ENCODE measurements at places on chromosomes 16 and 17.

DNA sequence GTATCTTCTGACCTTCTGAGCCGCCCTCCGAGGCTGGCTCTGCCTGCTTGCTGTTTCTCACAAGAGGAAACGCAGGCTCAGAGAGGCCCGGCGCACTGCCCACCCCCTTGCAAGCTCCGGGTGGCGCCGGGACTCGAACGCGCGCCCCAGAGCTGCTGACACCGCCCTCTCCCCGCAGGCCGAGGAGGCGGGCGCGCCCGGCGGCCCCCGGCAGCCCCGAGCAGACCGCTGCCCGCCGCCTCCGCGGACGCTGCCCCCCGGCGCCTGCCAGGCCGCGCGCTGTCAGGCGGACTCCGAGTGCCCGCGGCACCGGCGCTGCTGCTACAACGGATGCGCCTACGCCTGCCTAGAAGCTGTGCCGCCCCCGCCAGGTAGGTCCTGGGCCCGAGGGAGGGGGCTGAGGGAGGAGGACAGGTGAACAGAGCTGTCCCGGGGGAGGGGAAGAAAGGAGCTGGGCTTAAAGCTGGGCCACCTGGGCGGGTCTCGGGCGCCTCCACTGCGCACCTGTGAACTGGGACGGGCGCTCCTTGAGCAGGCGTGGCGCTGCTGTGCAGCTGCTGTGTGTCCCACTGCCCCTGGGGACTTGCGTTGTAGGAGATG, 18.2 kb downstream of the WFDC1 start:
- DNase-seq = no peak

GRCh38 chr16:85046472-85046916, 18.9 kb downstream of the KIAA0513 start:
- no peak for DNase-seq

DNA sequence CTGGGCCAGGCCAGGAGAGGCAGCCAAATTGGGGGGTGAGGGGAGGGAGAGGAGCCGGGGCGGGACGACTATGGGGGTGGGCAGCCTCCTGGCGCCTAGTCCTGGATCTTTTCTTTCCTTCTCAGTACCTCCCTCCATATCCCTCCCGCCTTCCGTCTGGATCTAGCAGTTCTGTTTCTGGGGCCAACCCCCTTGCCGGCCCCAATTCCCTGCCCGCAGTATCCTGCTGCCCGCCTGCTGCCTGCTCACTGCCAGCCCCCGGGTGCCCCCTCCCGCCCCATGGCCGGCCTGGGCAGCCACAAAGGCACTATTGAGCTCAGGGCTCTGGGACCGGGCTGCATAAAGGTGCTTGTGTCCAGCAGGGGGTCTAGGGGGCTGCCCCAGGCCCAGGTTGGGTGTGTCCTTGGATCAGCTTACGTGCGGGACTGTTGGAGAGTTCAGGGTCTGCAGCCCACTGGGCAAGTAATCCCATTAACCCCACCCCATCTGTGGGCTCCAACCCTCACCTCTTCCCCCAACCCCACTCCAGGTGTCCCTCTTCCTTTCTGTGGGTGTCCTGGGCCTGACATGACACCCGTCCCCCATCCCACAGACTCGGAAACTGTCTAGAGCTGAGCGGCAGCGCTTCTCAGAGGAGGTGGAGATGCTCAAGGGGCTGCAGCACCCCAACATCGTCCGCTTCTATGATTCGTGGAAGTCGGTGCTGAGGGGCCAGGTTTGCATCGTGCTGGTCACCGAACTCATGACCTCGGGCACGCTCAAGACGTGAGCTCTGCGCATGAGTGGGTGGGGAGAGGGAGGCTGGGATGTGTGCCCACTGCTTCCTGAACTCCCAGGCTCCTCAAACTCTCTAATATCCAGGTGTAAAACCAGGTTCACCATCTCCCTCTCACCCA, 2.0 kb downstream of the WNK4 start:
- DNase-seq = peak; percentile 57

DNA sequence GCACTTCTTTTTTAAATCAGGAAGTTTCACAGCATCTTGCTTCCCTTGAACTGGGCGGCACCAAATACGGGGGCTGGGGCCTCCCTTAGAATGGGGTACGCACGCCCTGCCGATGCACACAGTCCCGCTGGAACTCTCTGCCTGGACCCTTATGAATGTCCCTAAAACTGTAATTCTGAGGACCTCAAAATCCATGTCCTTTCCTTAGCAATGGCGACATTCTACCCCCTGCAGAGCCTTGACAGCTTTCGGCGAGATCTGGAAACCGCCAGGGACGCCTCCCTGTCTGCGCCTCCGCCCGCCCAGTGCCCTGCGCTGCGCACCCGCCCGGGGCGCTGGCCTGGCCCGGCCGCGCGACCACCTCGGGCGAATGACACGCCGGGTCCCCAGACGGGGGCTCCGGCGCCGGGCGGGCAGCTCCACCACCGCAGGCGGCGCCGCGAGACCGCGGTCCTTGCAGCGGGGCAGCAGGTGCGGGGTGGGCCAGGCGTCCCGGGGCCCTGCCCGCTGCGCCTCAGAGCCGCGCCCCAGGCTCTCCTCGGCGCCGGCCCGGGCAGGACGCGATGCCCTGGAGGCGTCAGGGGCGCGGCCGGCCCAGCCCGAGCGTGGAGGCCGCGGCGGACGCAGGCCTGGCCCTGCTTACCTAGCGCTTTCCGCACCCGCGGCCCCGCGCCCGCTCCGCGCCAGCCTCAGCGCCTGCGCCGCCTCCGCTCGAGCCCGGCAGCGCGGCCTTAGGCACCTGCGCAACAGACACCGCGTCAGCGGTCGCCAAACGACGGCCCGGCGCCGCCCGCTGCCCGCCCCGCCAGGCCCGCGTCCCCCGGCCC, 548 bp downstream of the HAGH start:
- peak; percentile 50 for DNase-seq

DNA sequence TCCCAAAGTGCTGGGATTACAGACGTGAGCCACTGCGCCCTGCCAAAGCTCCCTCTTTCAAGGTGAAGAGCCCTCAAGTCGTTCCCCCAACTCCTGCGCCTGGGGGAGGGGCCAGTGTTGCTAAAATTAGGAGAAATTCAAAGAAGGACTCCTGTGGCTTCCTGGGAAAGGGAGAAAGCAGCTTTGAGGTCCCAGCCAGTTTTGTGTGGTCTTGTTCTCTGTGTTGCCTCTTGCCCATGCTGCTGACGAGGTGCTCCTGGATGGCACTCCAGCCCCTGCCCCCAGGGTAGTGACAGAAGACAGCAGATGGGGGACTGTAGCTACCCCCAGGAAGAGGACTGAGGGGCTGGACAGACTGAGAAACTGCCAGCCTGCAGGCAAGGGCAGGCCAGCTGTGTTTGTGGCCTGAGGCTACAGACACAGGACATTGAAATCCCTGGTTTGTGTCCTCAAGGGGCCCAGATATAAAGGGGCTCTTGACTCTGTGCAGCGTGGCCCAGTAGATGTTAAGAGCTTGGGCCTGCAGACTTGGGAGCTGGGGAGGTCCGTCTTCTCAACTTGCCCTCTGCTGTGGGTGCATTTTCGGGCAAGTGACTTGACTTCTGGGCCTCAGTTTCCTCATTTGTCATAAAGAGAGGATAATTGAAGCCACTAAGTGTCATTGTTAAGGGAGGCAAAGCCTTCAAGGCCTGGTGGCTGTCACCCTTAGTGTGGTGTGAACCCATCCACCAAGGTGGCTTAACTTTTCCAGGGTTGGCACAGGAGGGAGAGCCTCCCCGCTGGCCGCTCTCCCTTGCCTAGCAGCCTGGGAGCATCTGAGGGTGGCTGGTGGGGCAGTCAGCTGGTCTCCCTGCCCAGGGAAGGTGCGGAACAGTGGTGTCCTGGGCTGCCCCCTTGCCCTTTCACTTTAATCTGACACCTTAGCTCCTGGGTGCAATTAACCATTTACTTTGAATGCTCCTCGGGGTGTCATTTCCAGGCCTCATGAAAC, 4.1 kb downstream of the UBALD2 start:
- no peak for DNase-seq

GRCh38 chr17:19651451-19652238, 3.1 kb downstream of the ALDH3A2 start:
- DNase-seq = peak; percentile 59

- peak; percentile 20 for DNase-seq
Measured at GRCh38 chr17:48131216-48131824, 23.8 kb downstream of the SNX11 start.

- no peak for DNase-seq
Measured at GRCh38 chr16:84911486-84912216, 91.9 kb downstream of the CRISPLD2 start.

DNA sequence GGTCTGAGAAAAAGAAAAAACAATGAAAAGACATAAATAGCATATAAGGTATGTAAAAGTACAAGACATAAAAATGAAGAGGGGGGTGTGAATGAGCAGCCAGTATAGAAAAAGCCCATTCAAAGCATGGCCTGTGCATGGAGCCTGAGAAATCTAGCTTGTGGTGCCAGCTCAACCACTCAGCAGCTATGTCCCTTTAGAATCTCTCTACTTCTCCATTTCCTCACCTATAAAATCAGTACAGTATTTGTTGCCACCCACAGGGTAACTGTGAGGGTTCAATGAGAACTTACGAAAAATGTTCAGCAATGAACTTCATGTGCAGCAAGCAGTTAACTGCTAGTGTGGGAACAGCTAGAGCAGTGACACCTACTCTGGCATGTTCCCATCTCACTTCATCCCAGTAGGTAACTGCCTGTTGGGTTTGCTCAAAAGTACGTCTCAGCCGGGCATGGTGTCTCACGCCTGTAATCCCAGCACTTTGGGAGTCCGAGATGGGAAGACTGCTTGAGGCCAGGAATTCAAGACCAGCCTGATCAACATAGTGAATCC, 15.3 kb downstream of the CYTH1 start:
- no peak for DNase-seq

DNA sequence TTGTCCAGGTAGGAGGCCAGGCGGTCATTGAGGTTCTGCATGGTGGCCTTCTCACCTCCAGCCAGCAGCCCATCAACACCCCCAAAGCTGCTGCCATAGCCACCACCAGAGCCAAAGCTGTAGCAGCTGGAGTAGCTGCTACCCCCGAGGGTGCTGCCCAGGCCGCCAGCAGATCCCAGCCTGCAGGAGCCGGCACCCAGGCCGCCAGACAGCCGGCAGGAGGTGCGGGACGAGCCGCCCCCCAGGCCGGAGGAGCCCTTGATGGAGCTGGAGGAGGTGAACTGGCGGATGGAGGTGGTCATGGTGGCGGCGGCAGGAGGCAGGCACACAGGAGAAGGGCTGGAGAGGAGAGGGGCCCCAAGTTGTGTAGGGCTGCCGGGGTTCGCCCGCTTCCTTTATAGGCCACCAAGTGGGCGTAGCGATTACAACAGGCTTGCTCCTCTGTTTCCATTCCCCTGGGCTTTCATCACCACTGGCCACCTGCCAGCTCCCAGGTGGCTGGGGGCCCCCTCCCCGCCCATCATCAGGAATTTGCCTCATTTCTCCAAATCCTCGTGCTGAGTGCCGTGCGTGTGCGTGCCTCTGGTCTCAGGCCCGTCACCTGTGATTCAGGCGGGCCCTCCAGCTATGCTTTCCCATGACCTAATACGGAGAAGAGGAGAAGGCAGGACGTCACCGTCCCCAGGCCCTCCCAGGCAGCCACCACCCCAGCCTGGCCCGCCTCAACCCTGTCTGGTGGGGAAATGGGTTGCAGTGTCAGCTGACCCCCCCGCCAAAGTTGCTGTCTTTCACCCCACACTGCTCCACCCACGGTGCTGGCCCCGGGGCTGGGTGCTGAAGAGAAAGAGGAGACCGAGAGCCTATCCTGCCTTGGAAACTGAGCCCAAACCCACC, at the start of gene KRT17:
Gene KRT17 (minus strand): TSS at position 368 of the 894 bp plus-strand sequence. CDS start 66 bp downstream, at position 302.
- DNase-seq = no peak

DNA sequence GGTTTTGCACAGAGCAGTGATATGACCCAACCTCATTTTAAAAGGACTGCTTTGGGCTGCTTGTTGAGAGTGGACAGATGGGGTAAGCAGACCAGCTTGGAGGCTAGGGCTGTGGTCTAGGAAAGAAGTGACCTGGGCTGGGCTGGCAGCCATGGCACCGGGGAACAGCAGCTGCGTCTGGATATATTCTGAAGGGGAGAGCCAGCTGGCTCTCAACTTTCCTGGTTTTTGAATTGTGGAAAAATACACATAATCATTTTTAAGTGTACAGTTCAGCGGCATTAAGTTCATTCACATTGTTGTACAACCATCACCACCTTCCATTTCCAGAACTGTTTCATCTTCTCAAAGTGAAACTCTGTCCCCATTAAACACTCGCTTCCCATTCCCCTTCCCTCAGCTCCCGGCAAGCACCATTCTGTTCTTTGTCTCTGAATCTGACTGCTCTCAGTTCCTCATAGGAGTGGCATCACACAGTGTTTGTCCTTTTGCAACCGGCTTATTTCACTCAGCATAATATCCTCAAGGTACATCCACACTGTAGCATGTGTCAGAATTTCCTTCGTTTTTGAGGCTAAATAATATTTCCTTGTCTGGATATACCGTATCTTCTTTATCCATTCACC, 113.2 kb downstream of the SPECC1 start:
- DNase-seq = no peak

DNA sequence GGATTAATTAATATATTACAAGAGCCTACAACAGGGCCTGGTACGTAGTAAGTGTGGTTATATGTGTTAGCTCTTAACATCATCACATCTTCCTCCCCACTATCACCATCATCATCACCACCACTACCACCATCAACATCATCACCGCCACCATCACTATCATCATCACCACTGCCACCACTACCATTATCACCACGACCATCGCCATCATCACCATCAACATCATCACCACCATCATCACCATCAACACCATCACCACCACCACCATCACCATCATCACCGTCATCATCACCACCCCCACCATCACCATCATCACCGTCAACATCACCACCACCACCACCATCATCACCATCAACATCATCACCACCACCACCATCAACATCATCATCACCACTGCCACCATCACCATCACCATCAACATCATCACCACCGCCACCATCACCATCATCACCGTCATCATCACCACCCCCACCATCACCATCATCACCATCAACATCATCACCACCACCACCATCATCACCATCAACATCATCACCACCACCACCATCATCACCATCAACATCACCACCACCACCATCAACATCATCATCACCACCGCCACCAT, 7.8 kb upstream of the IL4R start:
- no peak for DNase-seq

DNA sequence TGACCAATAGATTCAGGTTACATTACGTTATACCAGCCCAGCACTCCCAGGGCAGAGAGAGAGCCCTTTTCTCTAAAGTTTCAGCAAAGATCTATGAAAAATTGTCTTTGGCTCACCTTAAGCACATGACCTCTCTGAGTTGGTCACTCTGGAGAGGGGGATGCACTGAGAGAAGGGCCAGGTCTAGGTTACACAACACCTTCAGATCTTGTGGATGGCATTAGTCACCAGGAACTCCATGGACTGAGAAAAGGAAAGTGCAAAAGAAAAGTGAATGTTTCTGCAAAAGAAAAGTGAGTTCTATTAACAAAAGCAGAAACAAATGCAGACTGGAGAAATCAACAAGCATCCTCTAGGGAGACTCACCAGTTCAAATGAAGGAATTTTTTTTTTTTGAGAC, 253.3 kb upstream of the SALL1 start:
- DNase-seq = no peak

GRCh38 chr17:71980171-71980570, 140.6 kb upstream of the SOX9 start:
- DNase-seq = no peak

- DNase-seq = no peak
Measured at GRCh38 chr16:54462151-54462651, 175.6 kb upstream of the IRX3 start.

Measured in NCI-H226 (cell line).